ENCODE measurements at places on chromosomes 1 and 21.

GRCh38 chr1:27519331-27520258 is 29.6 kb upstream of the WASF2 start:
- no peak for DNase-seq

DNA sequence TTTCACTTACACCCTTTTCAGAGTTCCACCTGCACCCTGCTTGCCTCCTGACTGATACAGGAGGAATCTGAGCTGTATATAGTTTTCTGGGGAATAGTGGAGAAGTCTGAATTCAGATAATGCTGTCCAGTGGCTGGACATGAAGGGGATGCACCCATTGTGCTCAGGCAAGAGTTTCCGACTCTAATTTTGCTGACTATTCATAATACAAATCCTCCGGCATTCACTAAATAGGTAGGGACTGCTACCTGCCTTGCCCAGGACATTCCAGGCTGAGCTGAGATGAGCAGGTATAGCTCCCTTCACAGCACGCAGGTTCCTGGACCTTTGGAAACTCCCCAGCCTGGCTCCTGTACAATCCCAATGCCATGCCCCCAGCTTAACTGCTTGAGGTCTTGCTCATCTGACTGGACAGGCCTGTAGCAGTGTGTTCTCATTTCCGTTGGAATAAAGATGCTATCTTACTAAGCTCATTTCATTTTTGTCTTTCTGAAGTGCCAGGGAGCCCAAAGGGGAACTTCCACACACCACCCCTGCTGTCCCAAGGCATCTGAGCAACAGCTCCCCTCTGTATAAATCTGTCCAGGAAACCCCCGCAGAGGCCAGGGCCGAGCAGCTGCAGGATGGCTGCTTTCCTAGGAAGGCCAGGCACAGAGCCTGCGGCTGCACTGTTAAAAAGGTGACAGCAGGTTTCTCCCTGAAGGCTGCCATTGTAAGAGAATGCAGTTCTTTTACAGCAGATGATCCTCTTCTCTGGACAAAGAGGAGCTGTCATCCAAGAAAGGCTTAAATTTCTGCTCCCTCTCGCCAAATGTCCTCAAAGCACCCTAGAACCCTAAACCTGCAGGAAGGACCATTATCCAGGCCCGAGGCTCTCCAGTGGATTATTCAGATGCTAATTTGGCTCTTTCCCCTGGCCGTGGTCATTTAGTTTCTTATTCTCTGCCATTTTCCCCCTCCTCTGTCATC is 21.7 kb upstream of the VASH2 start:
- DNase-seq: no peak

DNA sequence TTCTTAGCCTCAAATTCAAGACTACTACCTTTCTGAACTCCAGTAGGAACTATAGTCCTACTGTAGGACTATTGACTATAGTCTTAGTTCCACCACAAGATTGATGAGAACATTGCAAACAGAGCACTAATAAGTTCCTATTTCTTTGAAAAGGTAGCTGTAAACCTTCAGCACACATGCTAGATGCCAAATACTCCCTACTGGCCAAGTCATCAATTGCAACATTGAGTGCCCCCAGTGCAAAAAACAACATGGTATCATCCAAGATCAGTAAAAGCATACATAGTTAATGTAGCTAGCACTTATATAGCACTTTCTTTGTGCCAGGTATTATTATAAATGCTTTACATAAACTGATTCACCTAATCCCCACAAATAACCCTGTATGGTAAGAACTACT is 99.8 kb downstream of the MRPL39 start:
- DNase-seq: no peak

GRCh38 chr1:46491443-46492268 is 2.0 kb downstream of the DMBX1 start:
- DNase-seq: no peak

GRCh38 chr1:179230721-179231120 is 1.2 kb upstream of the ABL2 start:
- no peak for DNase-seq

GRCh38 chr1:205843036-205843859 is 6.7 kb downstream of the PM20D1 start:
- DNase-seq: no peak

DNA sequence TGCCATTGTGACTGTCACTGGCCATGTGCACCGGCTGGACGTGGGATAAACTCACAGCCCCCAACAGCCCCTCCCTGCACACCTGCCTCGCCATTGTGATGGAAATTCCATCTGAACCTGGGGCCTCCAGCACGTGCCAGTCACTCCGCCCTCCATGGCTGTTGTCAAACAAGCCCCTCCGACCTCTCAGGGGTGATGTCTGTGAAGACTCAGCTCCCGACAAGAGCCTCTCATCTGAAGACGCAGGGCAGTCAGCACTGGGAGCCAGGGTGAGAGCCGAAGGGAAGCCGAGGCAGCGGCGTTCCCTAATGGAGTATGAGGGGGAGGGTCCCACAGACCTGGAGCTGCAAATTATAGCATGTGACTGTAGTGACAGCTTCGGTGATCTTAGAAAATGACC is 1.4 kb upstream of the KRTAP10-2 start:
- DNase-seq: no peak

GRCh38 chr1:31390071-31390470 is 17.2 kb upstream of the FABP3 start:
- no peak for DNase-seq

GRCh38 chr21:31650930-31651329 is 8.6 kb upstream of the SOD1 start:
- DNase-seq: no peak

DNA sequence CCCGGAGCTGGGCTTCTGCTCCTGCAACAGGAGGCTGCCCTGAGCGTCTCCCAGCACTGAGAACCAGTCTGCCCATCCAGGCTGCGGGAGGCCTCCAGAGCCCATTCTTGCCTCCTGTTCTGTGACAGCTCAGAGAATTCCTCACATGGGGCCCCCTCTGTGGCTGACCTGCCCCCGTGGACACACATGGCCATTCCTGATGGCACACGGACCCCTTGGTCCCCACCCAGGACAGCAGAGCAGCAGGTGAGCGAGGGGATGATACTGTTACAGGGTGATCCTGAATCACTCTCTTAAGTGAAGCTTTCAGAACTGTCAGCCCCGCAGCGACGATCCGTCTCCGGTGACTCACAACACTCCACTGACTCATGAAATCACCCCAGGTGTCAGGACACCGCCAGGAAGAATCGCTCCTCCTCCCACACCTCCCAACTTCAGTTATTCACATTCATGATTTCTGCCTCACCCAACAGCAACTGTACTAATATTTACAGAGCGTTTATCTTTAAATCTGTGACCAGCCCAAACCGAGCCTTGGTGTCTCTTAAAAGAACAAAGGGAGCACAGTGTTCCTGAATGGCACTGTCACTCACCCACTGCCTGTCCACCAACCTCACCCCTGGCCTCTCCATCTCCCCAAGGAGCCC is 22.5 kb downstream of the CHD5 start:
- DNase-seq: peak; percentile 84
